ENCODE measurements at places on chromosomes 2 and 18.

- DNase-seq = no peak
Measured at GRCh38 chr2:219437690-219438206, 3.1 kb downstream of the SPEG start.

DNA sequence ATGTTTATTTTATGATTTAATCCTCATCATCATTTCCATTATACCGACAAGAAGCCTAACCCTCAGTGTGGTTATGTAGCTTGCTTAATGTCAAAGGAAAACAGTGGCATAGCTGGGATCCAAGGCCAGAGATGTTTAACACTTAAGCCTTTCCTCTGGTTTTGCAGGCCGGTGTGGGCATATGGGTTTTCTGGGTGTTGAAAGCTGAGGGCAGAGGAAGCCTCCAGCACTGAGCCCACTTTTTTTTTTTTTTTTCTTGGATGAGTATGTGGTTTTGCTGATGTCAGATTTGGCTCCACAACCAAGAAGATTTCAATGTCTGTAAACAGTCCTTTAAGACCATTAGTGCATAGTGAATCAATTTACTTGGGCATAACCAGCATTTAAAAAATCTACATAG, 41.3 kb downstream of the LHCGR start:
- DNase-seq = no peak

GRCh38 chr18:37368110-37368954, 197.3 kb downstream of the CELF4 start:
- DNase-seq = peak; percentile 17

- no peak for DNase-seq
Measured at GRCh38 chr2:64854773-64855237, 134.4 kb upstream of the SLC1A4 start.

GRCh38 chr18:13603304-13604019, 122.9 kb downstream of the FAM210A start:
- DNase-seq = no peak

DNA sequence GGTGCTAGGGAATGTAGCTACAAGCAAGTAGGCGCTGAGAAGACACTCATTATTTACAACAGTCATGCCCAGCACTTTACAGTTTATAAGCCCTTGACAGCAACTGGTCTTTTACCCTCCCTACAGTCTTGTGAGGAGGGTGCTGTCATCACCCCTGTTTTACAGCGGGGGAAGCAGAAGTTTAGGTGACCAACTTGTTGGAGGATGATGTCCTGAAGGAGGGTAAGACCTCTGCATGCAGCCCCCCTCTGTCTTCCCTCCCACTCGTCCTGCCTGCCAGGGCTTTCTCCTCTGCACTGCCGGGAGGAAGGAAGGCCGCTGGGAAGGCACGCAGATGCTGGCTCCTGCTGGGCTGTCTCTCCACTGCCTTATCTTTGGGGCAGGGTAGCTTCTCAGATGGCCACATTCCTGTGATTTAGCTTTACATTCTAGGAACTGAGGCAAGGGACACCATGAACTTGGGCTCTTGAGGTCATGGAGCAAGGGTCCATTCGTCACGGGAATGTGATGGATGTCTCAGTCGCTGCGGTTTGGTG, 972 bp downstream of the IL1R1 start:
- DNase-seq = no peak

GRCh38 chr18:28003451-28003850, 173.5 kb downstream of the CDH2 start:
- DNase-seq = no peak

DNA sequence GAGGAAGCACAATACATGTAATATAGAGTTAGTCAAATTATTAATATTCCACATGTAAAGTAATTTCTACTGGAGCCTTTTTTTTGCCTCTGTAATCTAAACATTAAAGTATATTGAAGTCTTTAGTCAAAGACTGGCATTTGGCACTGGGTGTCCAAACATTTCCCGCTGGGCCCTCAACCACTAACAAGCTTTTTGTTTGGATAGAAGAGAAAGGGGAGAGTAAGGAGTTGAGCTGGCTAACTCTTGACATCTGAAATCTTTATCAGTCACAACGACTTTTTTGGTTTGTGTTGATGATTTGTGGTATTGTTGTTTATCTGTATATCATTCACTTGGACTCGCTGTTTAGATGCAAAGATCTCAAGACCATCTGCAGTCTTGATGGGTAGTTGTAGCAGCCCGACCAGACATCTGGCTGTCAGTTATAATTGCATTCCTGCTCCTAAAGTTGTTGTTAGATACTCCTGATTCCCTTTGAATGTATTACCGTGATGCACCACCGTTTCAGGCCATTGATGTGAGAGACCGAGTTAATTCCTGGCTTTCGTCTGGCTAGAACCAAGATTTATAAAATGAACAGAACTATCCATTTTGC, 379.6 kb downstream of the MTX2 start:
- DNase-seq = no peak

DNA sequence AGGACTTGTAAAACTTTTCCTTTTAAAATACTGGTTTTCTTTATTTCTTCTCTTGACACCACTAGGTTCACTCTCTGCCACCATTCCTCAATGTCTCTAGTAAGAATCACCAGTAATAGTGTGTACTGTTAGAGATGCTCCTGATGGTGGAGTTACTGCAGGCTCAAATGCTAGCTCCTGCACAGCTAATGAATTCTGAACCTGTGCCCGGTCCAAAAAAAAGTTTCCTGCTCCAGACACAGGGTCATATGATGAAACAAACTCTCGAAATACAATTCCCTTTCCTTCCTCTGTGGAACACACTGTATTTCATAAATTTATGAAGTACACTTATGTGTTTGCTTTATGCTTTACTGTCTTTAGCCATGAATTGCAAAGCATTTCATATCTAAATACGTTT, 19.2 kb downstream of the PMS1 start:
- no peak for DNase-seq

DNA sequence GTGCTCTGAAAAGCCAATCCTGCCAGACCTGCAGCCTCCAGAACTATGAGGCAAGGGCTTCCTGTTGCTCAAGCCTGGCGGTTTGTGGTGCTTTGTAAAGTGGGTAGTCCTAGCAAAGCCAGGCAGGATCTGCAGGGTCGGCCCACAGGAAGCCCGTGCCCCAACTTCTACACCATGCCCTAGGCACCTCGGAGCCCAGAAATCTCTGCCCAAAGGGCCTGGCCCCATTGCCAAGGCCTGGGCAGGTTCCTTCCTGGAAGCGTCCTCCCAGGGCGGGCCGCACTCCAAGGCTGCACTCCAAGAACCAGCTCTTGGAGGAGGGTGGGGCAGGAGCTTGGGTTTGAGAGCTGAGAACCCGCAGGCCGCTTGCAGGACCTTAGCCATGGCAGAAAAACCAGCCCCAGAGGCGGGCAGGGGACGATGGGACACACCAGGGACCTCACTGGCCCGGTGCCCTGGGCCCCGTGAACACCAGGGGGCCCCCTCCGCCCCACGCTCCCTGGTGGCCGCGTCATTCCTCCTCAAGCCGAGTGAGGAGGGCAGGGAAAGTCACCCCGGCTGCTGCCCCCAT, 37.2 kb upstream of the ID2 start:
- no peak for DNase-seq

DNA sequence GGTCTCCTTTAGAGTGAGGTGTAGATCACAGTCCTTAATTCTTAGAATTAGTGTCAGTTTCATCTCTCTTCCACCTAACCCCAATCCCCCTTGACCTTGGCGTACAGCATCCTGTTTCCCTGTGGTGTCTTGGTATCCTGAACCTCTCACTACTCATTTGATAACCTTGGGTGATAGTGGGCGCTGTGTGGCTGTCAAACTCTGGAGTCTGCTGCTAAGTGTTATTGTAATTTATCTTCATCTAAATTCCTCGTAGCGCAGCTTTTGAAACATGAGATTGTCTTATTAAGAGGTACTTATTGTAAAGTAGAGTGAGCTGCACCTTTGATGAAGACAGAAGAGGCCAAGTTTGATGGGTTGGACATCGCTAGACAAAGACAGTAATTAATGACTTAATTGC, 222.6 kb upstream of the SPRED2 start:
- DNase-seq = peak; percentile 8

DNA sequence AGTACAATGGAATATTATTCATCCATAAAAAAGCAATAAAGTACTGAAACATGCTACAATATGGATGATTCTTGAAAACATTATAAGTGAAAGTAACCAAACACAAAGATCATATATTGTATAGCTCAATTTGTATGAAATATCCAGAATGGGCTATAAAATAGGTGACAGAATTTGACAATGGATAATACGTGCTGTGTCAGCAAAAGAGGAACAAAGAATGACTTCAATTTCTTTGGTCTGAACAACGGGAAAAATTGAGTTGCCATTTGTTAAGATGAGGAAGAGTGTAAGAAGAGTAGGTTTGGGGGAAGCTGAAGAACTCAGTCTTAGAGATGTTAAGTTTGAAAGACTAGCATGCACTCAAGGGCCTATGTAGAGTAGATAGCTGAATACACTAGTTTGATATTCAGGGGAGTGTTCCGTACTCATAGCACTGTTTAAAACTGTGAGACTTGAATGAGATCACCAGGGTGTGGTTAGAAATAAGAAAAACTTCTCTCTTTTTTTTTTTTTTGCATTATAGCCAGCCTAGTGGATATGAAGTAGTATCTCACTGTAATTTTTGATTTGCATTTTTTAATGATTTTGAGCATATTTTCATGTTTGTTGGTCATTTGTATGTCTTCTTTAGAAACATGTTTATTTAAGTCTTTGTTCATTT, 213.6 kb downstream of the NR4A2 start:
- DNase-seq = no peak

DNA sequence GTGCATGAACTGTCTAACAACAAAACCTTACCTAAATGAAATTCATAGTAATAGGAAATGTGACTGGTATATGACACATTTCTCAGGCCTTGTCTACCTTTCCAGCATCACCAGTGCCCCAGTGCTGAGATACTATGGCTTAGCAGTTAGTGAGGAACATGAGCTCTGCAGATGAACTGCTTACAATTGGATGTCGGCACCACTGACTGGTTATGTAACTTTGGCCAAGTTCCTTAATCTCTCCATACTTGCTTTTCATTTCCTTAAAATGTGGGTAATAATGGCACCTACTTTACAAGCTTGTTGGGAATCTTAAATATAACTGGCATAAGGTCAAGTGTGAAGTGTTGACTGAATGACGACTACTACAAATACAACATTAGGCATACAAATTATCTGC, 136.3 kb downstream of the OLA1 start:
- DNase-seq = no peak

GRCh38 chr18:3172097-3172496, 47.7 kb downstream of the MYOM1 start:
- DNase-seq = no peak

- DNase-seq = no peak
Measured at GRCh38 chr2:149652926-149653325, 65.4 kb upstream of the MMADHC start.

GRCh38 chr18:55265130-55265675, 305.9 kb upstream of the CCDC68 start:
- no peak for DNase-seq

DNA sequence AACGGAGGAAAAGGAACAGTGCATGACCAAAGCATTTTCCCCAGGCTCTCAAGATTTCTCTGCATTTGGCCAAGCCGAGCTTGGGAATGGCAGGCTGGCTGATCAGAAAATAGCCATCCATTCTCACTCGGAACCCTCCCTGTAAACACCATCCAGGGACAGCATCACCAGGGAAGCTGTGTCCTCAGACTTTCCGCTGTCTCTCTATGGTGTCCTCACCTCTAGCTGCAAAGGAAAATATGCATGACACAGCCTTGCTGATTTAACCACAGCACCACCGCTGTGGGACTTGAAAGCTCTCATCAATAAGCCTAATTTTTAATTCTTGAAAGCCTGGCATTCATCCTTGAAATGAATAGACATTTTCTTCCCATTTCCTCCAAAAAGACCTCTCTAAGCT, 311.7 kb downstream of the EIPR1 start:
- DNase-seq = no peak

All from nephron progenitor cell (in vitro differentiated cells).